ENCODE measurements at places on chromosomes 2 and 18.

GRCh38 chr18:12399231-12399630, 8.5 kb upstream of the PRELID3A start:
- no peak for DNase-seq

- DNase-seq: no peak
These were observed 3.9 kb upstream of the NPPC start for GRCh38 chr2:231929961-231930592.

GRCh38 chr2:118527571-118527970, 319.9 kb downstream of the EN1 start:
- no peak for DNase-seq

DNA sequence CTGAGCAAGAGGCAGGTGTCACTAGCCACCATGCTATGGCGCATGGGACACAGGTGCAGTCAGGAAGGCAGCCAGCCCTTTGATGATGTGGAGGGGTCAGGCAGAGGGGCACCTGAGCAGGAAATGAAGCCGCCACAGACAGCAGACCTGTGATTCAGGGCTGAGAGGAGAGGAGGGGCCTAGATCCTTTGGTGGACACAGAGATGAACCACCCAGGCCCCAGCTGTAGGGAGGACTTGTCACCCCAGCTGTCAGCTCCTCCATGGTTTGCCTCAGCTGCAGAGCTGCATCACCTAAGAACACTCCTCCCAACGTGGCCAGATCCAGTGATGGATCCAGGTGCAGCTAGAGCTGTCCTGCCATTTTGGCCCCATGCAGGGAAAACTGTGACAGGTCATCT, 11.6 kb downstream of the ASB18 start:
- no peak for DNase-seq

DNA sequence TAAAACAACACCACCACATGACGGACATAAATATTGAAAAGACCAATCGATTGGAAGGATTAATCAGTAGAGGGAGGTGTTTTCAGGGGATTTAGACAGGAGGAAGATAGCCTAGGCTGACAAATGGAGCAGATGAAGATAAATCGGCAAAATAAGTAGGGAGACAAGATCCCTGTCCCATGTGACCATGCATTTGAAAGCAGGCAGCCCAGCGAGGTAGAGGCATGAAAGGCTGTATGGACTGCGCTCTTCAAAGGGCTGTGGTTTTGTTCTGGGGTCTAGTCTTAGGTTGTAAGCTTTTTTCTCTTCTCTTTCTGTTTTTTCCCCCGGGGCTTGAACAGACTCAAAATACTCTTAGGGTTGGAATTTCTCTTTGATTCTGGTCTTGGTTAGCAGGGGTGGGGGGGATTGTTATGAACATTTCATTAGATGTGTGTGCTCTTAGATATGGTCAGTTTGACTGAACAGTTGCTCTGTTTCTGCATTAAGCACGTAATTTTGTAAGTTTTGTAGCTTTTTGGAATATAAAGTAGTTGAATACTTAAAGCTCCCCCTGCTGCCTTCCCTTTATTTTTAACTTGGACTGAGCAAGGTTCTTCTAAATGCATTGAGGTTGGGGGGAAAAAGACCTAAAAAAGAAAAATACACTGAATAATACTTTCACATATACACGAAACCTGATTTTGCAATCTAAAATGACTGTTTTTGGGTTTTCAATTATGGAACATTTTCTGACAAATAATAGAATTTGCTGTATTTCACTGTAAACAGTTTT, 32.2 kb downstream of the ZNF532 start:
- no peak for DNase-seq

GRCh38 chr2:231883468-231883881, 42.7 kb downstream of the NPPC start:
- DNase-seq: no peak

DNA sequence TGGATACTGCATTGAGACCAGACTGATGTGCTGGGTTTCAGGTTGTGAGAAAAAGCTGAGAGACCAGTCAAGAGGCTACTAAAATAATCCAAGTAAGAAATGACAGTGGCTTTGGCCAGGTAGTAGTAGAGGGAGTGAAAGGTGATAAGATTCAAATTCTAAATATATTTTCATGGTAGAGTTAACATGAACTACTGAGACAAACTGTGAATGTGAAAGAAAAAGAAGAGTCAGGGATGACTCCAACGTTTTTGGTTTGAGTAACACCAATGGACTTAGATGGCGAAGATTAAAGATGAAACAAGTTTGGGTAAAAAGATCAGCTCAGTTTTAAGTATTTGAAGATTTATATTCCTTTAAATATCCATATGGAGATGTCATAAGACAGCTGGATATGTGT, 209.4 kb downstream of the ZEB2 start:
- DNase-seq: no peak

- DNase-seq: no peak
These were observed 120.8 kb upstream of the GLI2 start for GRCh38 chr2:120614901-120615300.

- no peak for DNase-seq
These were observed 47.6 kb upstream of the FAM124B start for GRCh38 chr2:224449212-224450147.

DNA sequence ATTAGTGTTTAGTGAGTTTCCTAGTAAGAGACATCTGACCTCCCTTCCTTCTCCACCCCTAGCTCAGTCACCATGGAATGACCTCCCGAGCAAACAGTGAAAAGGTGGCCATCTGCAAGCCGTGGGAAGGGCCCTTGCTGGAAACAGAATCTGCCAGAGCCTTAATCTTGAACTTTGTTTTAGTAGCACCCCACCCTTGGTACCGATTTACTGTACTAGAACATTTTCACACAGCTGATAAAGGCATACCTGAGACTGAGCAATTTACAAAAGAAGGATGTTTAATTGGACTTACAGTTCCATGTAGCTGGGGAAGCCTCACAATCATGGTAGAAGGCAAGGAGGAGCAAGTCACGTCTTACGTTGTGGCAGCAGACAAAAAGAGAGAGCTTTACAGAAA, 655.8 kb downstream of the TSN start:
- no peak for DNase-seq

DNA sequence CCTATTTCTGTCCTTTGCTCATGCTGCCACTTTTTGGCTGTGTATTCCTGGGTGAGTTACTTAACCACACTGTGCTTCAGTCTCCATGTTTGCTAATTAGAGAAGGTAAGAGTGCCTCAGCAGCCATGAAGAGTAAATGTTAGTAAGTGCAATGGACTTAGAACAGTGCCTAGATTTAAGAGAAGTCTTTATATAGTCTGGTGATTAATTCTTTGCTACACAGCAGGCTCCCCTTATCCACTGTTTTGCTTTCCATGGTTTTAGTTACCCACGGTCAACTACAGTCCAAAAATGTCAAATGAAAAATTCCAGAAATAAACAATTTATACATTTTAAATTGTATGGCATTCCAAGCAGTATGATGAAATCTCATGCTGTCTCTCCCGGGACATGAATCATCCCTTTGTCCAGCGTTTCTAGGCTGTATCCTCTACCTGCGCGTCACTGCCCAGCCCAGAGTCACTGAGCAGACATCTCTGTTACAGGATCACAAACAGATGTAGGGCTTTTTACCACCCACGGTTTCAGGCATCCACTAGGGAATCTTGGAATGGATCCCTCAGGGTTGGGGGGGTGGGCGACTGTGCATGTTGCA, 91.0 kb downstream of the CTIF start:
- DNase-seq: no peak

GRCh38 chr2:211867845-211868451, 670.7 kb downstream of the ERBB4 start:
- DNase-seq: no peak

Measured in NCI-H526 treated with DMSO at 0.1 percent for 48 hours (cell line).